ENCODE measurements at places on chromosomes 5 and 9.

- DNase-seq, result peak; percentile 6
These were observed 577 bp downstream of the RNF145 start for GRCh38 chr5:159208514-159209437.

- no peak for DNase-seq
These were observed 158.7 kb upstream of the IER5L start for GRCh38 chr9:129336601-129337331.

GRCh38 chr9:15901572-15901971, 348.7 kb downstream of the CCDC171 start:
- DNase-seq, result no peak

GRCh38 chr9:112755675-112756074, 5.1 kb downstream of the SNX30 start:
- DNase-seq, result no peak

DNA sequence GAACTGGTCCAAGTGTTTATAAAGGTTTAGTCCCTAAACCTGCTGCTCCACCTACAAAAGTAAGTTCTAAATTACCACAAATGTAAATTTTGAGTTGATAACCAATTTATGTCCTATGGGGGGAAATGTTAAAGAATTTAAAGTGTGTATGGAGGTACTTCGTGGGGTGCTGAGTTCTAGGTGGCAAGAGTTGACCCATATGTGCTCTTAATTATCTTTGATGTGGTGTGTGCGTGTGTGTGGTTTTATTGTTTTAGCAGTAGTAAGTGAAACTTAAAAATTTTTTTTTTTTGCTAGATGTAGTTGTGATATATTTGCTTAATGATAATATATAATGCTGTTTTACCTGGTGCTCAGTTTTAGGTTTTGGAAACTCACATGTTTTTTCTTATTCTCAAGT, 72.6 kb downstream of the GPBP1 start:
- DNase-seq, result no peak

DNA sequence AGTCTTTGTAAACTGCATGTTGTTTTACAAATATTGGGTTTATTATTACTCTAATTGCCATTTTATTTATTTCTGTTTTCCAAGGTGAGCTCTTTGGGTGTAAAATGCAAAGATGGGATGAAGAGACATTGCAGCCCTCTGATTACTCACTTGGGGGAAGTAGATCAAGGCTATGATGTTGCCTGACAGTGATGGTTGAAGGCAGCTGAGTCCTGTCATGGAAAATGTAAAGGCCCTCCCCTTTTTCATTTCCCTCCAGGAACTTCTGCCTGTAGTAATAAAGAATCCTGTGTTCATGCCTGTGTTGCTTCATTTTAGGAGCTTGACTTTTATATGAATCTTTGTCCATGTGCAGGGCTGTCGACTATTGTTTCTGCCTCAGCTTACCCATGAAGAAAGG, 605.4 kb upstream of the CLINT1 start:
- DNase-seq, result no peak

GRCh38 chr5:9712506-9712905, 82.4 kb upstream of the TAS2R1 start:
- no peak for DNase-seq

DNA sequence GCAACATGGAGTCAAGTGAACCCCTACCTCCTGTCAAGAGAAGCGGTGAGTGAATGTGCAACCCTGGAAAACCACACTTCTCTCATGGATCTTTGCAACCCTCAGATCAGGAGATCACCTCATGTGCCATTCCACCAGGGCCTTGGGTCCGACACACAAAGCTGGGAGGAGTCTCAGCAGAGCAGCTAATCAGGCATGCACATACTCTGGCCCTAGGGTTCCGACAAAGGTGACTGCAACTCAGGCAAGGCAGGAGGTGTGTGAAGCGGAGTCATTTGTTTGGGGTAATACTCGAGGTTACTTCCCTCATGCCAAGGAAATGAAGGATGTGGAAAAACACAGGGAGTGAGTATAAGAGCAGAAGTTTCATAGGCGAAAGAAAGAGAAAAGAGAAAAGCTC, 96.1 kb downstream of the GABRG2 start:
- DNase-seq, result no peak

DNA sequence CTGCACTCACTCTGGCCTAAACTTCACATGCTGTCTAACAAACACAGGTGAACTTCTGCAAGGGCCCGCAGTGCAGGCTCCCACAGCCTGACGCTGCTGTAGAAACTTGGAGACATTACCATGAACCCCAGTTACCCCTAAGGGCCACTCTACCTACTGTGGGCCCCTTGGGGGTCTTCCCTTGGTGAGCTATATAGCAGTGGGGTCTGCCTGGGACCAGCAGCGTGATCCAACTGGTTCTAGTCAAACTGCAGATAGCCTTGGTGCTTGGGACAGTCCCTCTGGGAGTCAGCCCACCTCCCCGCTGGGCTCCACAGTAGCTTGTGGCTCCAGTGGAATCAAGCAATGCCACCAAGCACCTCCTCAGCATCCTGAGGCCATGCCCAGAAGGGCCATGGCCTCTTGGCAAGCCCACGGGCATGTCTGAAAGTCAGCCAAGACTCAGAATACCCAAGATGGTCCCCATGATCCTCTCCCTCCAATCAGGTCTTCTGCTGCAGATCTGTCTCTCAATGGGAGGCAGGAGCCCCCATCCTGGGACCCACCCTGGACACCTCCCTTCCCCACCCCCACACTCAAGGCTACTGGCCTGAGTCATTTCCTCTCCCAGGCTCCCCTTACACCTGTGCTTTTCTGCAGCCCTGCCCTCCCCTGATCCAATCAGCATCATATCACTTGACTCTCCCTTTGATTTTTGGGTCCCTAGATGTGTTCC, 230.0 kb upstream of the IRX1 start:
- no peak for DNase-seq

DNA sequence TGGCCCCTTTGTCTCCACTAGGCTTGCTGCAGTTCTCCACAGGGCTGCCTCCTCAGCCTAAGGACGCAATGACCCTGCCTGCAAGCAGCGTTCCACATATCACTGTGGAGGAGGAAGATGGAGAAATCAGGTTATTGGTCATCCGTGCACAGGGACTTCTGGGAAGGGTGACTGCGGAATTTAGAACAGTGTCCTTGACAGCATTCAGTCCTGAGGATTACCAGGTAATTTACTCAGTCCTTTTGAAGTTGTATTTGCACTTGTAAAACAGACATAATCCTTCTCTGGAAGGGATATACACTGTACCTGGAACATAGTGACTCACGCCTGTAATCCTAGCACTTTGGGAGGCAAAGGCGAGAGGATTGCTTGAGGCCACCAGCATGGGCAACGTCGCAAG, 116.6 kb downstream of the ADGRV1 start:
- no peak for DNase-seq

DNA sequence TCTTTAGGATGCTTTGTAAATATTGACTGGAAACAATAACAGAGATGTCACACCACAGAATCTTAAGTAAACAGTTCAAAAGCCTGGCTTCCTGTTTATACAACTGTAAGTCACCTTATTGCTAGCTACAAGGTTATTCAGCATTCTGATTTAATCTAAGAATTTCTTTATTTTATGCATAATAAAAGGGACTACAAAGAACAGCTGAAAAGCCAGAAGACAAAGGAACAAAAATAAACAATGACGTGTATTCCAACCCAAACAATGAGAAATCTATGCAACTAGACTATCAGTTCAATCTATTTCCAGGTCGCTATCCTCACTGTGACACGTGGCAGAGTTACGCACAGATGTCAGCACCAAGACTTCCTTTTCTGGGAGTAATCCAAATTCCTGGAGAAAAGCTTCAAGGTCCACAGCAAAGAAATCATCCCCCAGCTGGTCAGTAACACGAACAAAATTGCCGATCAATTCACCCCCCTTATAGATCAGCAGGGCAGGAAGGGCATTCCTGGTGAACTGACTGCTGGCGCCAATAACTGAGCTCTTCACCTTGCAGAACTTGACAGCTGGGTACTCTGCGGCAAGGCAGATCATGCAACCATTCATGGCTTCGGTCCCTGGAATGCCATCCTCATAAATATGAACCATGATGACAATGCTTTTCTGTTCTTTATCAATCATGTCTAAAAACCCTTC, 8.4 kb downstream of the PDCL start:
- no peak for DNase-seq

- DNase-seq, result no peak
These were observed 1365.5 kb upstream of the CDH9 start for GRCh38 chr5:28403846-28404245.

GRCh38 chr9:3292311-3292710, 233.5 kb downstream of the RFX3 start:
- DNase-seq, result no peak

- no peak for DNase-seq
These were observed 135.9 kb upstream of the DAB2 start for GRCh38 chr5:39560726-39561125.

DNA sequence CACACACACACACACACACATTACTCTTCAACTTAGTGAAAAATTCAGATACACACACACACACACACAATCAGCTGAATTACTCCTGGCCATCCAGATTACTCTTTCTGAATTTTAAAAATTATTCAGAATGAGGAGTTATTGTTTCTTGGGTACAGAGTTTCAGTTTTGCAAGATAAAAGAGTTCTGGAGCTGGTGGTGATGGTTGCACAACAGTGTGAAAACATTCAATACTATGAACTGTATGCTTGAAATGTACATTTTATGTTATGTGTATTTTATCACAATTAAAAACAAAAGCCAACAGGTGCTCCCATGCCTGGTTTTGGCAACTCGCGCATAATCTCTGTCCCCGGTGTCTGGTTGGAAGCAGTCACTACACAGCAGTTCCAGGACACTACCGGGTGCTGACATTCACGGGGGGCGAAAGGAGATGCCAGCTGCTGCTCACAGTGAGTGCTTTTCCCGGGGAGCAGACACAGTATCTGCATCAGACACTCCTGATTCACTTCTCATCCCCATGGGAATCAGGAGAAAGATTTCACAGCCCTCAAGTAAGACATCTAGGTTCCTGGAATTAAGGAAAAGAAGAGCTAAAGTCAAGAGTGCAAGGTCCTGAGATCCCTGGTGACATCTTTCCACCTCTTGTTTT, 55.7 kb downstream of the LHFPL2 start:
- DNase-seq, result no peak

- DNase-seq, result no peak
These were observed 530 bp downstream of the RAPGEF1 start for GRCh38 chr9:131739133-131739958.

- no peak for DNase-seq
These were observed 37.5 kb downstream of the NEK6 start for GRCh38 chr9:124295159-124295794.

DNA sequence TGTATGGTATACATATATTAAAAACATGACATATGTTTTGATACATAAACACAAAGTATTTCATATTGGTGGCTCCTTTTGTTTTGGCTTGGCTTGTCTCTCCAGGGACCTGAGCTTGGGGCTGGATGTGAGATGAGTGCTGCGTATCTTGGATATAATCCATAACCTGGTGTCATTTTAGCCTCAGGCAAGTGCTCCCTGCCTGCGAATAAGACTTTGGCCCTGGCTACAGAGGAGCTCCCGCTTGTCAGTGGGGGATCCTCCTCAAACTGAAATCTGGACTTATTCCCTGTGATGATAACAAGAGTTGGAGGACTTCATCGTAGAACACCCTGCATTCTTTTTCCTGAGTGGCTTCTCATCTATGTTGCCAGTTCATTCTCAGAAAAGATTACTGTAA, 341.7 kb upstream of the CLINT1 start:
- DNase-seq, result no peak

GRCh38 chr9:116288658-116289057, 135.1 kb downstream of the PAPPA start:
- DNase-seq, result no peak

DNA sequence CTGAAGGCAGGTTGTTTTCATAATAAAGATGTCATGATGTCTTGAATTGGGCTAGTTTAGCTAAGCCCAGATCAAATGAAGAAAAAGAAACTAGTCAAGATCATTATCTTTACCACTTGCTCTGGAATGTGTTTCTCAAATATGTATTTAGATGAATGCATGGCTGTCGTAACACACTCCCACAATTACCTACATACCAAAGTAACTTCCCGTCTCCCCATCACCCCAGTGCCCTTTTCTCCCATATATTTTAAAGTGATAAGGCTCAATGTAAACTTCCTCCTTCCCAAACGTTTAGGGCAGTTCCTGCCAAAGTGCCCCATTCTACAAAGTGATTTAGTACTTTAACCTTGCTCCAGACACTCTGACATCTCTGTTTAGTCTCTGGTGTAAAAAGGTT, 61.4 kb downstream of the SLC1A3 start:
- no peak for DNase-seq

GRCh38 chr9:35729700-35730485, 2.1 kb downstream of the TLN1 start:
- no peak for DNase-seq

- no peak for DNase-seq
These were observed 183.3 kb upstream of the PUM3 start for GRCh38 chr9:3027210-3027609.

- DNase-seq, result no peak
These were observed 75.2 kb downstream of the GOLPH3 start for GRCh38 chr5:32098890-32099310.

DNA sequence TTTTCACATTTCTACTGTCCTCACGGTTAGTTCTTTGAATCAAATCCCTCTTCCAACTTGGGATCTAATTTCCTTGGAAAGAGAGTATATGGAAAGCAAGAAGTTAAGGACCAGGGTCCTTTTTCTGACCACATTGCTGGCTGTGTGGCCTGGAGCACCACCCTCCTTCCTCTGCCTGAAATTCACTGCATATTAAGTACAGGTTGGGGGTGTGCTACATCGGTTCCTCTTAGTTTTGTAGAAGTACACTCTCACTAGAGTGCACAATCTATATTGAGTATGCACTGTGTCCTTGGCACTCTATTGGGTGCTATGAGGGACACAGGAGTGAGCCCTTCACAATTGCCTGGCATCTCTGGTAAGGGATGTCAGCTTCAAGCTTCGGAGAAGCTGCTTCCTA, 53.8 kb upstream of the KLF9 start:
- DNase-seq, result no peak

DNA sequence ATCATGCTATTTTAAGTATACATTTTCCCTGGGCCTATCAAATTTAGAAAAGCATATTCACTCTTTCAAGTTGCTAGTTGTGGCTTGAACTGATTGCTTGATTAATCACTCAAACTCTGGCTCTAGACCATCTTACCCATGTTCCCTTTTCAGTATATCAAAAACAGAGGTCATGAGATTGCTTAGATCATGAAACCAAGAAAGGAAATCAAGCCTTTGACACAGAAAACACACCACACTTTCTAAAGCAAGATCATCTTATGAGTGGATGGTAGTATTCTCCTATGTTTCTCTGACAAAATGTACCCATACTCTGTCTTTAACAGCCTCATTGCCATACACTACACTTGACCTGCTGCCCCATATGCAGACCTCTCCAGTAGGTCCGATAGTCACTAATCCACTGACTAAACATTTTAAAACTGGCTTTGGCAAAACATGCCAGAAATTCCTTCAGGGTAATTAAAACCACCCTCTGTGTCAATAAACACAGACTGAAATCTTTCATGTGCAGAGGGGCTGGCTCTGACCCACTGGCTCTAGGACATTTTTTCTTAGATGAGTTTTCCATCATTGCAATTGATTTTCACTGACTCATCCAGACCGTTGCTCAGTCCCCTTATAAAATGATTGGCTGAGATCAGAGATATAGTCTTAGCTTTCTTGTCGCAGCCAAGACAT, 18.2 kb downstream of the PPP2R2B start:
- DNase-seq, result no peak
